ENCODE measurements at places on chromosomes 12 and 14.

GRCh38 chr12:65568517-65568916 lies 255.8 kb upstream of the HMGA2 start:
- H3K4me3 ChIP-seq: no peak overlapping the region
- no peak for DNase-seq
- H3K27ac ChIP-seq: no peak overlapping the region
- no peaks in the 10 kb centered on the region for H3K4me1 ChIP-seq
- H3K36me3 ChIP-seq: no peaks in the 10 kb centered on the region
- peaks cover 11% of the 10 kb centered on the region for H3K27me3 ChIP-seq

- peaks cover 37% of the 10 kb centered on the region for H3K4me1 ChIP-seq
- no peaks in the 10 kb centered on the region for H3K27me3 ChIP-seq
- H3K4me3 ChIP-seq: peak overlapping the region; percentile 12
- H3K36me3 ChIP-seq: peaks cover 89% of the 10 kb centered on the region
Observed at GRCh38 chr14:90405755-90406154, 8.9 kb downstream of the CALM1 start.

GRCh38 chr12:109951136-109951535 lies 45.0 kb downstream of the GIT2 start:
- H3K4me1 ChIP-seq: peaks cover 18% of the 10 kb centered on the region
- no peak for DNase-seq
- H3K27me3 ChIP-seq: no peaks in the 10 kb centered on the region
- peak overlapping the region; percentile 31 for H3K27ac ChIP-seq
- H3K4me3 ChIP-seq: no peak overlapping the region
- peaks cover 79% of the 10 kb centered on the region for H3K36me3 ChIP-seq

DNA sequence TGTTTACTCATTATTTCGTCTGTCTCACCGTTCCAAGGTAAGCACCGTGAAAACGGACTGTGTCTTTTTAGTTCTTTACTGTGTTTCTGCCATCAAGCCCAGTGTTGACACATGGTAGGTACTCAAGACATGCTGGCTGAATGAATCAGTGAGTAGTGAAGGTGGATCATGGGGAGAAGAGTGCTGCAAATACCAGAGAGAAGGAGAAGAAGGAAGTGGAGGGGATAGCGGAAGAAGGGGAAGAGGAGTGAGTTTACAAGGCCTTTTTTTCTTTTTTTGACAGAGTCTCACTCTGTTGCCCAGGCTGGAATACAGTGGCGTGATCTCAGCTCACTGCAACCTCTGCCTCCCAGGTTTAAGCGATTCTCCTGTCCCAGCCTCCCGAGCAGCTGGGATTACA lies 54.6 kb downstream of the ETV6 start:
- peaks cover 21% of the 10 kb centered on the region for H3K4me1 ChIP-seq
- no peaks in the 10 kb centered on the region for H3K36me3 ChIP-seq
- H3K27ac ChIP-seq: no peak overlapping the region
- H3K27me3 ChIP-seq: no peaks in the 10 kb centered on the region

DNA sequence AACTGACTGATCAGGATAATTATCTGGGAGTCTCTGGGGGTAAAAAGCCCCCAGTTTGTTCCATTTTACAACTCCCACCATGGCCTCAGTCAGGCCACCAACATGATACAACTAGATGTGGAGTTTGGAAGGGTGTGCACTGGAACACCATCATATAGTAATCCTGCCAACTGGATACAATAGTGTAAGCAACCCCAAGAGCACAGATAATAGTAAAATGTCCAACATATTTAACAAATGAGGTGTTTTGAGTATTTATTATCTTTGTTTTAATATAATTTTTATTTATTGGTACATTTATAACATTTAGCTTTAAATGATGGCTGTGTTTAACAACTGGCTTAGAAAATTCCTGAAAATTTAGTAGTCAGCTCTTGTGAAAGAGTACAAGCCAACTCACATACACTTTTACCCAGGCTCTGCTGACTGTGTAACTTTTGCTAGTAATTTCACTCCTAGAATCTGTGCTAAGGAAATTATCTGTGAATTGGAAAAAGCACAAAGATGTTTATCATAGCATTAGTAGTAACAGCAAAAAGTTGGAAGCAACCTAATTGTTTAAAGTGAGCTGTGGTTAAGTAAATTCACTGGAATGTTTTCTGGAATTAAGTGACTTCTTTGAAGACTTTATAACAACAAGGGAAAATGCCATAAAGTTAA lies 196.8 kb downstream of the RAD51B start:
- no peak overlapping the region for H3K4me3 ChIP-seq
- DNase-seq: no peak
- no peaks in the 10 kb centered on the region for H3K4me1 ChIP-seq
- H3K27me3 ChIP-seq: no peaks in the 10 kb centered on the region
- no peak overlapping the region for H3K27ac ChIP-seq

DNA sequence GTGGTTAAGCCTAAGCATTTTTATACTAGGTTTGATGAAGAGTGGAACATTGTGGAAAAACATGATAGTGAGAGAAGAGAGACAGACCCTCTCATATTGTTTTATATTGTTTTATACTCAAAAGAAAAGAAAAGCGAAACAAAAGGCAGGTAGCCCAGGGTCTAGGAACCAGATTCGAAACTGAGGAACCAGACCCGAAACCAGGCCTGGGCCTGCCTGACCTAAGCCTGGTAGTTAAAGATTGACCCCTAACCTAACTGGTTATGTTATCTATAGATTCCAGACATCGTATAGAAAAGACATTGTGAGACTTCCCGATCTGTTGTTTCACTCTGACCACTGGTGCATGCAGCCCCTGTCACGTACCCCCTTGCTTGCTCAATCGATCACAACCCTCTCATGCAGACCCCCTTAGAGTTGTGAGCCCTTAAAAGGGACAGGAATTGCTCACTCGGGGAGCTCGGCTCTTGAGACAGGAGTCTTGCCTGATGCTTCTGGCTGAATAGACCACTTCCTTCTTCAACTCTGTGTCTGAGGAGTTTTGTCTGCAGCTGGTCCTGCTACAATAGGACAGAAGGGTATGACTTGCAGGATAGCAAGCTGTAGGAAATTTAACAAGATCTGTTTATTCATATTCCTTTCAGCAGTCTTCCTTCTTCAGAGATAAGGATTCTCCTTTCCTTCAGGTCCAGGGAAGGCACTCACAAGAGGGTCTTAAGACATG lies 147.1 kb upstream of the PLEKHA5 start:
- DNase-seq: no peak
- no peaks in the 10 kb centered on the region for H3K27me3 ChIP-seq
- H3K4me1 ChIP-seq: no peaks in the 10 kb centered on the region
- no peaks in the 10 kb centered on the region for H3K36me3 ChIP-seq
- H3K27ac ChIP-seq: no peak overlapping the region

DNA sequence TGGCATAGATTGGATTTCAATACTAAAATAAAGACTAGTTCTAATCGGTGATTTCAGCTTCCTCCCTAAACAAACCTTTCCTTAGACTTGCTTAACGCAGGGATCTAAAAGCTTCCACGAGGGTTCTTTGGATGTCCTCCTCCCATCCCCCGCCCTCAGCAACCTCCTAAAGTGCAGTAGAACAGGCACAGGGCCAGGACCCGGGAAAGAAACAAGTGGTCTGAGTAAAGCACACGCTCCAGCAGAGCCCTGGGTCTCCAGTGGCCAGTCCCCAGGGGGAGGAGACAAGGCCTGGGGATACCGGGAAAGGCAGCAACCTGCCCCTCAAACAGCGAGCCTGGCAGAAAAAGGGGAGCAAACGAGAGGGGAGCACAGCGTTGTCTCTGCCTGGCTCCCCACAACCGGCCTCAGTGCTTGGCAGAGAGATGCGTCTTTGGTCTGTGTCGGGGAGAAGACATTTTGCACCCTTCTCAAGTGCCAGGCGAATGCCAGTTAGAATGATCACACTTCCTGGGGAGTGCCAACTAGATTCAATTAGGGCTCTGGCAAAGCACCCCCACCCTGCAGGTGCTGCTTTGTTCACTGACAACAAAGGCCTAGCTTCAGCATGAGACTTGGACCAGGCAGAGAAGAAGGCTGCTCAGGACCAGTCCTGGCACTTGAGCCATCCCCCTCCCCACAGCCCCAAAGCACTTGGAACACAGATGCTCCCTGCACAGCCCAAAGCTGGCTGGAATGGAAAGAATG lies 17.1 kb upstream of the SLC6A12 start:
- H3K27ac ChIP-seq: no peak overlapping the region
- H3K4me3 ChIP-seq: no peak overlapping the region
- no peak for DNase-seq
- no peaks in the 10 kb centered on the region for H3K4me1 ChIP-seq

DNA sequence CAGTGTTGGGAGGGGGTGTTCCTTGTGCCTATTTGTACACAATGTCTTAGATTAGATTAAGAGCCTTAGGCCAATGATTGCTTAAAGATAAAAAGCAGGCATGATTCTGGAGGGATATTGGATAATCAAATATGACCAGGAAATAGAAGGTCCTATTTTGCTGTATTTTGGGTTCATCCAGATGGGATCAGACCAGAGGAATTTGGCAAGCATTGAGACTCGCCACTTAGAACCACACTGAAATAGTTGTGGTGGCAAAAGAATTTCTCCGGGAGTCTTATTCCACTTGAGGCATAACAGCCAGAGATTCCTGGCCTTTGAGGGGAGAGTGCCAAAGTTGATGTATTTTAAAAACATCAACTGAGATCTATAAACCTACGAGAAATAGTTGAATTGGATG lies 327.2 kb downstream of the RAD51B start:
- no peak for DNase-seq
- no peak overlapping the region for H3K4me3 ChIP-seq
- H3K27me3 ChIP-seq: no peaks in the 10 kb centered on the region

DNA sequence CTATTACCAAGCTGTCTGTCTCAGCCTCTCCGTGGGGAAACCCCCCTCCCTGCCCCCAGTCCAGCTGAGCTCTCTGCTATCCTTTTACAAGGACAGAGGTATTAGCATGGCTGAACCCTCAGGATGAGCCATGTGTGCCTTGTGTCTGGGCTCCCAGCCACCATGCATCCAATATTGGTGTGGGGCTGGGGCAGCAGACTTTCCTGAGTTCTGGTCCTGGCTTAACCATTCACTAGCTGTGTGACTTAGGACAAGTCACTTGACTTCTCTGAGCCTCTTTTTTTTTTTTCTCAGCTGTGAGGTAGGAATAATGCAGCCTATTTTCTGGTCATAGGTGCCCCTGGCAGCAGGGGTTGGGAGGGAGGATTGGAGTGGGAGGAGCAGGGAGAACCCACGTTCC lies 17.1 kb upstream of the CYP46A1 start:
- DNase-seq: no peak
- H3K27ac ChIP-seq: no peak overlapping the region
- no peaks in the 10 kb centered on the region for H3K27me3 ChIP-seq
- no peak overlapping the region for H3K4me3 ChIP-seq

GRCh38 chr12:5081016-5081415 lies 37.3 kb downstream of the KCNA5 start:
- no peaks in the 10 kb centered on the region for H3K36me3 ChIP-seq
- no peak for DNase-seq
- H3K27me3 ChIP-seq: peaks cover 16% of the 10 kb centered on the region
- H3K27ac ChIP-seq: no peak overlapping the region

- peak; percentile 15 for DNase-seq
- H3K27me3 ChIP-seq: no peaks in the 10 kb centered on the region
- H3K36me3 ChIP-seq: peaks cover 16% of the 10 kb centered on the region
- H3K4me1 ChIP-seq: peaks cover 82% of the 10 kb centered on the region
- peak overlapping the region; percentile 86 for H3K27ac ChIP-seq
- H3K4me3 ChIP-seq: peak overlapping the region; percentile 87
Observed at GRCh38 chr12:105331805-105332251, 1.3 kb downstream of the C12orf75 start.

DNA sequence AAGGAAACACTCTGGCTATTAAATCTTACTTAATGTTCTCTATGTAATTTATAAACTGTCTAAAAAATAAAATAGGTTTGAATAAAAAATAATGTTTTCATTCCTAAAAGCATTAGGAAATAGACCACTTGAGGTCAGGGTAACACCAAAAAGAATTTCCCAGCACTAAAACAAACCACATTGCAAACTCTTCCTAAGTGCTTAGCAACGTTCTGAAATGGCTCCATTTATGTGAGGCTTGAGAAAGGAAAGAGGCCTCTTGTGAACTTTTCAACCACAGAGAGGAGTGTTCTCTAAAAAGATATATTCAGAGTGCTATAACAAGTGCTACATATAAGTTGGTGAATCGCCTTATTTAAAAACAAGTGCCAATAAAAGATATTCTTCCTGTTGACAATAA lies 42.7 kb downstream of the ALX1 start:
- no peak overlapping the region for H3K27ac ChIP-seq
- H3K4me3 ChIP-seq: no peak overlapping the region
- DNase-seq: no peak
- no peaks in the 10 kb centered on the region for H3K27me3 ChIP-seq

DNA sequence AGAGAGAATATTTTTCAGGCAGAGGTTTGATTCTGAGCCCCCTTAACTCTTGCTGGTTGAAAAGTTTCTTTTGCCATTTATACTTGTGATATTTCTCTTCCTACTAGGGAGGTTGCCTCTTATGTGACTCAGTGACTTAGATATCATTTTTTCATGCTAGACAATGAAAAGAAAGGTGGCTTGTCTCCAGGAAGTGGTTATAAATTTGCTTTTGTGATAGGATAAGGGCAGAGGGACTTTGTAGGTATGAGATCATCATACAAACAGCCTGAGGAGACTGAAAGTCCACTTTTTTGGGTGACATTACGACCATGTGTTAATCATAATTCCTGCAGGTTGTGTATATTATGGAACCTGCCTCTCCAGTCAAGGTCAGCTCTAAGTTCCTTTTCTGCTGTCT lies 35.8 kb downstream of the ACSM4 start:
- no peak for DNase-seq
- no peaks in the 10 kb centered on the region for H3K27me3 ChIP-seq
- no peaks in the 10 kb centered on the region for H3K4me1 ChIP-seq
- no peak overlapping the region for H3K27ac ChIP-seq
- H3K36me3 ChIP-seq: no peaks in the 10 kb centered on the region

GRCh38 chr12:109098651-109099050 lies 1.3 kb downstream of the UNG start:
- peak overlapping the region; percentile 86 for H3K4me3 ChIP-seq
- DNase-seq: no peak
- H3K27ac ChIP-seq: peak overlapping the region; percentile 86
- H3K36me3 ChIP-seq: peaks cover 28% of the 10 kb centered on the region

DNA sequence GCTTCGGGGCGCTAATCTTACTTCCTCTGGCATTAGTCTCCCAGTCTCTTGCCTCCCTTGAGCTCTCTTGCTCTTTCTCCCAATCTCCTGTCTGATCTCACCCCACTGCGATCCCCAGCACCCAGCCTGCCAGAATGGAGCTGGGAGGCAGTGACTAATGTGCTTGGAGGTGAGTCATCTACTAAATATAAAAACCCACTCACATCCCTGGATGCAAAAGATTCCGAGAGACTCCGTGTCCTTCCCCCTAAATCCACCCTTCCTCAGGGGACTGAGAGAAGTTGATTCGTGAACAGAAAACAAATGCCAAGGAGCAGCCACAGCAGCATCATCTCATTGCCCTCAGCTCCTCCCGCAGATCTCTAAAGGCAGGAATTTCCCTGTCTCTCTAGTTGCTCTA lies 45.7 kb upstream of the KCNA5 start:
- no peaks in the 10 kb centered on the region for H3K4me1 ChIP-seq
- H3K27ac ChIP-seq: no peak overlapping the region
- H3K4me3 ChIP-seq: no peak overlapping the region
- H3K27me3 ChIP-seq: peaks cover 36% of the 10 kb centered on the region
- no peaks in the 10 kb centered on the region for H3K36me3 ChIP-seq
- no peak for DNase-seq

Data from effector memory CD8-positive, alpha-beta T cell (primary cell).